Upper lobe of right lung (tissue), 1 donor: ENCODE measurements at places on chromosomes 13 and 19.
A peak's percentile ranks its signal among the peaks of the same experiment; 100 is the strongest.

DNA sequence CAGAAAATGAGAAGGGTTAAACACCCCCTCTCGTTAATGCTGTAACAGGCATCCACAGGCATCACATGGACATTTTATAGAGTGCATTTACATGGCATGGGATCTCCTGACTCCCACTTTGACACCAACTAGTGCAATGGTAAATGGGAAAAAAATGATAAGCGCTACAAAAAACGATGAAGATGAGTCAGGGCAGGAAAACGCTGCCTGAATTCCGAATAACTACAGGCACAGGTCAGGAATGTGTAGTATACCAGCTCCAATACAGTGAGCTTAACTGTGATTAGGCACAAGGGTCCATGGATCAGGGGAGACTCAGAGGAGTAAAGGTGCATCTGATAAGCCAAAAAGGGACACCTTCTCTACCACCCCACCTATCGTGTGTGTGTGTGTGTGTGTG is 223.6 kb downstream of the FOXO1 start:
- DNase-seq: no peak

DNA sequence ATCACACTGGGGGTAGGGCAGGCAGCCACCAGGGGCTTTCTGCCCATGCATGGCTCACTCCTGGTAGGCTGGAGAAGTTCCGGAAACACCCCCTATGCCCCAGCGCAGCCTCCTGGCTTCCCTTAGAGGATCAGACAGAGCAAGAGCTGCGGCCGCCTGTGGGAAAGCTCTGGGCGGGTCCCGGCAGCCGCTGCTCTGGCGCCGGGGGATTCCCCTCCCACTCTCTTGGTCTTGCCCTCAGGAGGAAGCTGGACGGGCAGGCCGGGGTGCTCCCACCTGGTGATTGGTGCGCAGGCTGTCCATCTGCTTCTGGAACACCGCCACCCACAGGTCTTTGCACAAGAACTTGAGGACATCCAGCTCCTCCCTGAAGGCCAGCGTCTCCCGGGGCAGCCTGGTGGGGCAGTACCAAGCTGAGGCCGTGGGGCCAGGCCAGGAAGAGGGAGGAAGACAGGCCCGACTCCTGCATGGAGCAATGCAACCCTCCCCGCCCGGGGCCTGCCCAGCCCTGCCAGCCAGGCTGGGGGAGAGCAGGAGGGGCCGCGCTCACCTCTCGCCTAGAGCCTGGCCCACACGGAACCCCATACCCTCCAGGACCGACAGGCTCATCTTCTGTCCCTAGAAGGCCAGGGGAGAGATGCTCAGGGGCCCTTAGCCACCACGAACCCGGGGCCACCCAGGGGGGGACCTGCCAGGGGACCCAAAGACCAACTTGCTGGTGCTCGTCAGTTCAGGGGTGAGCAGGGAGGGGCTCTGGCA is 4.0 kb upstream of the NKPD1 start:
- DNase-seq: peak; percentile 89

DNA sequence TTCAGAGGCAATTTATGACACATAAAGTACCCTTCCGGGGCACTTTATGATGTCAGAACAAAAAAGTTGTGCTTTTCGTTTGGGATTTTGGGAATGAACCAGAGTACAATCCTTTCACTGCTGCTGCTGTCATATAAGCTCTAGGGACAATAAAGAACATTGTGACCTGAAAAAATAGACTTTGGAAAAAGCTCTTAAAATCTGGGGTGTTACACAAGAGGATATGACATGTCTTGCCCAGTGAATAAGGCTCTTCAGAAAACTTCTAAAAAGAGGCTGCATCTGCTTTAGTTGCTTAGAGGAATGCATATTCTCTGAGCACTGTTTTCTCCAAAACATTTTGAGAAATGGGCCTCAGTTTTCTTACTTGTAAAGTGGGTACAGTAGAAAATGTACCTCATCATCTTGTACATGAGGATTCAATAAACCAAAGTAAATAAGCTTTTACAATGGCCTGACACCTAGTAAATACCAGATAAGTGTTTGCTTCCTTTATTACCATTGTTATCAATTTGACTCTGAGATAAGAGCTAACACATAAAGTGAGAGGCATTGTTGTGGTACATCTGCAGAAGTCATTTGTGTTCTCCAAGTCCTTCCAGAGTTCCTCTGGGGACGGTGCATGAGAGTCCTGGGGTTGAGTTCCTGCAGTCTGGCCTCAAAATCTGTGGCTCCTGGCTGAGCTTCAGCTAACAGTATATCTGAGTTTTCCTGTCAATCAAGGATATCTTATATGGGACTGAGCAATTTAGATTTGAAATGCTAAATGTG is 67.4 kb upstream of the EDNRB start:
- DNase-seq: no peak

GRCh38 chr19:5719274-5719960 is 529 bp downstream of the LONP1 start:
- DNase-seq: peak; percentile 72

- DNase-seq: peak; percentile 74
These were observed 2.5 kb downstream of the ZC3H4 start for GRCh38 chr19:47111006-47111621.

- no peak for DNase-seq
These were observed 86.9 kb downstream of the LHFPL6 start for GRCh38 chr13:39516096-39516495.

- peak; percentile 63 for DNase-seq
These were observed 2.5 kb downstream of the LIPE start for GRCh38 chr19:42424712-42425131.

- DNase-seq: peak; percentile 81
These were observed 24.3 kb downstream of the COLGALT1 start for GRCh38 chr19:17579661-17580244.

- DNase-seq: no peak
These were observed 33.4 kb downstream of the ABCC4 start for GRCh38 chr13:95267662-95268342.

- DNase-seq: no peak
These were observed 39.6 kb downstream of the STOML3 start for GRCh38 chr13:38950987-38951386.

DNA sequence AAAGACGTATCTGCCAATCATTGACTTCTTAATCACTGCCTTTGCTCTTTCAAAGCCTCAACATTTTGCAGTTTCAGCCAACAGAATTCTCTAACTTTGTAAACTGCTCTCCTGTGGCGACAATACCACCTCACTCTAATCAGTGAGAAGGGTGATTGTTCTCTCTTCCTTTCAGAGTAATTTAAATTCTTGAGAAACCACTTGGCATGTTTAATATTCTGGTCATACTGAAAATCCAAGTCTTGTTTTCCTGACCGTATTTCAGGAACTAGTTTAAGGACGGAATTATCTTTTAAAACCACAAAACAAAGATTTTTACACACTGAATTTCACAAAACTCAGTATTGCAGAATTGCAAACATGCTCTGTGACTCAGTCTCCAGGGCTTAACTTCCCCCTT is 5.2 kb upstream of the CDC16 start:
- no peak for DNase-seq

- DNase-seq: no peak
These were observed 186.6 kb upstream of the SLITRK6 start for GRCh38 chr13:85985797-85986196.

- no peak for DNase-seq
These were observed 87.1 kb downstream of the ATP11A start for GRCh38 chr13:112776971-112777370.

GRCh38 chr19:52527134-52527955 is at the start of gene ZNF808:
Gene ZNF808, plus strand, starts transcription at chr19:52527668. Its CDS starts 15,617 bp downstream, at chr19:52543285.
- peak; percentile 99 for DNase-seq

- DNase-seq: no peak
These were observed 29.5 kb upstream of the ANKRD10 start for GRCh38 chr13:110944121-110944967.

- no peak for DNase-seq
These were observed 65.8 kb downstream of the KATNAL1 start for GRCh38 chr13:30241532-30241931.

DNA sequence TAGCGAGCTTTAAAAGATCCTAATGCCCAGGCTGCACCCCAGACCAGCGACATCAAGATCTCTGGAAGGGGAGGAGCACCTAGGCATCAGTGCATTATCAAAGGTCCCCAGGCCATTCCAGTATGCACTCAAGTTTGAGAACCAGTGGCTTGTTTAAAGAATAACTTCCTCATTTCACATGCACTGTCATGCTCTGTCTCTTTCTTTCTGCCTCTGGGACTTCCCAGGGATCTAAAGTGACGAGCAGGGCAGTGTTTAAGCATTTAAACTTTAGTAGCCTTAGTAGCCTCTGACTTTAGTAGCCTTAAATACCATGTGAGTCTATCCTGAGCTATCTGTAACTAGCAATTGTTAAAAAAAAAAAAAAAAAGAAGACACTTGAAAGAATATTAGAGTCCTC is 8.9 kb upstream of the FARP1 start:
- no peak for DNase-seq
